IPS DF 19.7 (cell line): ENCODE measurements at places on chromosomes 7 and 10.

- DNase-seq, result no peak
Measured at GRCh38 chr10:62959553-62959952, 143.4 kb upstream of the EGR2 start.

GRCh38 chr7:129170441-129171021 lies 17.9 kb upstream of the SMO start:
- no peak for DNase-seq

- no peak for DNase-seq
Measured at GRCh38 chr10:67017218-67017617, 91.4 kb downstream of the LRRTM3 start.

- no peak for DNase-seq
Measured at GRCh38 chr7:14691597-14692203, 210.9 kb downstream of the DGKB start.

- no peak for DNase-seq
Measured at GRCh38 chr7:1819259-1819841, 149.3 kb downstream of the ELFN1 start.

GRCh38 chr10:108338146-108338545 lies 1173.6 kb upstream of the SORCS1 start:
- DNase-seq, result no peak

DNA sequence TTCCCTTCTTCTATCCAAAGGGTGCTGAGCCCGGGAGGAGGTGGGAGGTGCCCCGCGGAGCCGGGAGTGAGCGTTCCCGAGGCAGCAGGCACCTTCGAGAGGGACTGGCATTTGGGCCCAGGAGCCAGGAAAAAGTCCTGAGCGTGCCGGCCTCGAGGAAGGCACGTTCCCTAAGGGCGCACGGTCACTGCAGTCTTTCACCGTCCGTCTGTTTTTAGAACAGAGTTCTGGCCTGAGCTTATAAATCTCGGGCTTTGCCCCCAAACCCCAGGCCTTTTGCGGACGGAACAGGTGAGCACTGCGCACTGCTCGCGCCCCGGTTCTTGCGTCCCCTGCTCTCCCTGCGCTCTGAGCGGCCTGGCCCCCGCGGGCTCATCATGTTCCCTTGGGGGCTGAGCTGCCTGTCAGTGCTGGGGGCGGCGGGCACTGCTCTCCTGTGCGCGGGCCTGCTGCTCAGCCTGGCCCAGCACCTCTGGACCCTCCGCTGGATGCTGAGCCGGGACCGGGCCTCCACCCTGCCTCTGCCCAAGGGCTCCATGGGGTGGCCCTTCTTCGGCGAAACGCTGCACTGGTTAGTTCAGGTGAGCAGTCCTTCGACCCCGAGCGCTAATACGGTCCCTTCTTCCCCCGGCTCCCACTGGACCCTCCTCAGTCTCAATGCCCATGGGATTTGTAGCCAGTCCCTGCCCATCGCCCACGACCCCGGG lies 442 bp downstream of the CYP26C1 start:
- no peak for DNase-seq

- no peak for DNase-seq
Measured at GRCh38 chr7:64884913-64885370, 18.1 kb upstream of the ZNF273 start.

DNA sequence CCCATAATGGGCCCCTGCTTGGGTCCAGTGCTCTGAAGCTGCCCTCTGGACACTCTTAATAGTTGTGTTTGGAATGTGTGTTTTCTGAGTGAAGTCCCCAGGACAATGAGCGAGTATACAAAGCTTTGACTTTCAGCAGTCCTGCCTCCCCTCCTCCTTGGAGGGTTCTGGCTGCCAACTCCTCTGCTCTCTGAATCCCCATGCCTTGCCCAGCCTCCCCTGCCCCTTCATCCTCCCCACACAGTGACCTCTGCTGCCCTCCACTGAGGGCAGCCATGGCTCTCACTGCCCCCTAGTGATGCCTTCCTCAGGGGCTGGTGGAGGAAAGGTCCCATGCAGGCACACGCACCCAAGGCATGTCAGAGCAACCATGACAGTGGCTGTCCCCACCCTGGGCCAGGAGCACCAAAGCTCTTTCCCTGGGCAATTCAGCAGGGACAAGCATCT lies 40.9 kb downstream of the FRMPD2 start:
- no peak for DNase-seq

- DNase-seq, result no peak
Measured at GRCh38 chr7:99473315-99473596, 566 bp downstream of the ZNF789 start.

- no peak for DNase-seq
Measured at GRCh38 chr10:63430091-63430998, 35.4 kb downstream of the JMJD1C start.

DNA sequence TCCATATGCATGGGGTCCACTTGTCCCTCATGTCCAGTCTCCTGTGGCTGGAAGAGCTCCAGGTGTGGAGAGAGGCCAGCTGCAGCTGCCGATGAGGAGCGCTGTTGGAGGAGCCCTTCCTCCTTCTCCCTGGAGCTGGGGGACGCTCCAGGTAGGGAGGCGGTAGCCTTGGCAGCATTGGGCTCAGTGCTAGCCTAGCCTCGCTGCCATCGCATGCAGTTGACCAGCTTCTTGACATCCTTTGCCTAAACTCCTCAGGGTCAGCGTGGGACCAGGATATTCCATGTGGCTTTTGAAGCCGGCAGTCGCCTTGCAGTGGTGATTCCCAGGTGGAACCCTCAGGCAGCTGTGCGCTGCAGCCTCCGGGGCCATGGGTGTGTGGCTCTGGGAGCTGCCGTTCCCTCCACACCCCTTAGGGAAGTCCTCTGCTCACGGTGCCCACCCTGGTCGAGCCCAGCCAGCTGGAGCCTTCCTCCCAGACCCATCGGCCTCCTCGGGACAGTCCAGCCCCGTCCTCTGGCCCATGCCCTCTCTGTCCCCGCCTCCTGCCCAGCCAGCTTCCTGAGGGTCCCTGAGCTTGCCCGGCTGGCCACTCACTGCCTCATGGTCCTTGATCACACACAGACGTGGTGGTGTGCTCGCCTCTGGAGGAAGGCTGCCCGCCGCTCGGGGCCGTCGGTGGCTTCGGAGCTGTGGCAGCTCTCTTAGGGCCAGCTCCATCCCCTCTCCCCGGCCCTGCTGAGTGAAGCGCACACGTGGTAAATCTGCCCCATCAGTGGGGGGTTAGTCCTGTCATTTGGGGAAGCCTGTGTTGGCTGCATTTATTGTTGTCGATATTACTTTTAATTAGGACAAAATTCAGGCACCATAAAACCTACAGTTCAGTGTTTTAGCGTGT lies 21.2 kb downstream of the INPP5A start:
- no peak for DNase-seq

DNA sequence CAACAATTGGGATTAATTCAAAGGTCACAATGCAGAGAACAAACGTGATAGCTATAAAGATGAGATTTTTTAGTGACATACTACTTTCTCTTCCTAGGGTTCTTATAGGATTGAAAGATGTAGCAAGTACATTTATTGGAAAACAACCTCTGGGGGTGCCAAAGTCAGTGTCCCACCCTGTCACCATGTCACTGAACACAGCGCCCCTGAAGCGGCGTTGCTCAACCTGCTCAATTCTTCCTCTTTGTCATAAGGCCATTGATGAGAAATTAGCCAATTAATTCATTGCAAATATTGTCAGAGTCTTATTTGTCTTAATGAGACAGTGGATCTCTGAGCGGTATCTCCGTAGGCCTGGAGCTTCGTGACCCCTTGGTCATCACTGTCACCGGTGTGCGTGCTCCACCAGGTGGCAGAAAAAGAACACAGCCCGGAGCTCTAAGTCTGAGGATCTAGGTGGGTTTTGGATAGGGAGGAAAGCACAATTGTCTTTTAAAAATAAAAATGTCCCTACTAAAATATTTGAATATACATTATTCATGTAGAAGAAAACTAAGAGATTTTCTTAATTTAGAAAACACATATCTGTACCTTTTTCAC lies 362.6 kb downstream of the PAXIP1 start:
- DNase-seq, result no peak

- DNase-seq, result no peak
Measured at GRCh38 chr10:123377883-123378282, 223.7 kb downstream of the BUB3 start.

GRCh38 chr7:23211589-23211988 lies 29.7 kb downstream of the NUP42 start:
- peak; percentile 25 for DNase-seq

- no peak for DNase-seq
Measured at GRCh38 chr10:119742947-119743648, 17.2 kb downstream of the INPP5F start.

- DNase-seq, result no peak
Measured at GRCh38 chr10:100979791-100980272, 7.5 kb downstream of the MRPL43 start.

- DNase-seq, result no peak
Measured at GRCh38 chr7:33909318-33909717, 4.0 kb downstream of the BMPER start.

DNA sequence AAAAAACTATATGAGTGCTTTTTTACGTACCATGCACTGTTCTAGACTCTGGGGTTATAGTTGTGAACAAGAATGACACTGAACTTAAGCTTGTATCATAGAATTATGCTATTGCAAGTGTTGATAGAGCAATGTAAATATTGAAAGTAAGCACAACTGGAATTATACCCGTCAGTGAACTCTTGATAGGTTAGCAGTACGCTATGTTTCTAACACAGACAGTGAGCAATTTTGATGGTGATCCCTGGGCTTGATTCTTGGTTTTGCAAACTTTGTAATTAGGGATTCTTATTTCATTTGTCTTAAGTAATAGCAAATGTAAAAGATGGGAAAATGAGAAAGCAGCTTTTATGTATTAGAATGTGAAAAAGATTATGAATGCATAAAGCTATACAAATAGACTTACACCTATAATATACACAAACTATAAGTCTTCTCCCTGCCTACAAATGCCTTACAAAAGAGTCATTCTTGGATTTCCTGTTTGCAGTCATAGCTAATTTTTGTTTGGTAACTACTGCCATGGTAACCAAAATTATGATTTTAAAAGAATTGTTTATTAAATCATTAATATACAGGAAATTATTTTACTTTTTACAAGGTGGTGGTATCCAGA lies 6.7 kb downstream of the TES start:
- DNase-seq, result no peak

- DNase-seq, result no peak
Measured at GRCh38 chr7:3336042-3336665, 35.1 kb downstream of the SDK1 start.

DNA sequence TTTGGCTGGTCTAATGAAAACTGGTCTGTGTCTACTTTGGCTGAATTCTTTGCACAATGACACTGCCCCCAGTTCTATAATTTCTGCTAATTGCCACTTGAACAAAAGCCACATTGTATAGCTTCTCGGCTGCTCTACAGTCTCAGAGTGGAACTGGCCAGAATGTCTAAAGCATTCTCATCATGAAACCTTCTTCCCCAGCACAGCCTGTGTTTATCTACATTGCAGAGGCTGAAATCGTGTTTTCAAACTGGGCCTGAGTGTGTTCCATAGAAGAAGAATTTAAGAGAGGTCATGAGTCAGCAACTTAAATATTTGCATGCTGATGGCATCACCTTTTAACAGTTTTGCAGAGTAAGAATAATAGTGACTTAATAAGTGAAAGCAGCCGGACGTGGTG lies 177.2 kb downstream of the BUB3 start:
- DNase-seq, result no peak

DNA sequence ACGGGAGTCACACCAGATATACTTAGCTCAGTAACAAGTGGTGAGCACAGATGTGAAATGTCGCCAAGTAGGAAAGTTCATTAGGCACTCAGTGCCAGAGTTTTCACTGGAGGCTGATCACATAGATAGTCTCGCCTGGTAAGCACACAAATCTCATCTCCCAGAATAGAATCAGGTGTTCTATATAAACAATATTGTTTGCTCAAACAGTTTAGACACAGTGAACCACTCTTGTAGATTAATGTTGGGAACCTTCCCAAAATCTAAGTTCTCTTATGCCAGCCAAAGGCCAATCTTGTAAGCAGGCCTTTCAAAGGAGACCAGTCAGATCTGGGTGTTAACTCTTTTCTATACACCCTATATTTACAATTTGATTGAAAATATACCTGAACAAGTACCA lies 716.5 kb upstream of the GRM3 start:
- DNase-seq, result no peak

DNA sequence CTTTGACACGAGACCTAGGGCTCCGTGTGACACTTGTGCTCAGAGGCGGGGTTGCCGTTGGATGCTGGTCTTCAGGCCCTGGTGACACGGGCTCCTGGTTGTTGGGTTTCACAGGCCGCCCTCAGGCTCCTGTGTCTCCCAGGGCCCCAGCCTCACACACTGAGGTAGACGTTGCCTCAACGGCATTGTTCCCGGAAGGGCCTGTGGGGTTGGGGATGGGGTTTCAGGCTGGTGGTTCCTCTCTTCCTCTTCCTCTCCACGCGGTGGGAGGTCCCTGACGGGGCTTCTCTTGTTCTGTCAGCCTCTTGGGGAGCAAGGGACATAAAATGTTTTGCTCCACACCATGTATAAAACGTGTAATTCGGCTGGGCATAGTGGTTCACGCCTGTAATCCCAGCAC lies 125.1 kb downstream of the TRRAP start:
- DNase-seq, result no peak

GRCh38 chr10:129417870-129418269 lies 49.2 kb upstream of the MGMT start:
- no peak for DNase-seq
